ENCODE measurements at places on chromosomes 13 and 19. TPM values are rescaled to one million over a fixed set of nuclear protein-coding genes. Genes with fewer than 3 reads are reported as not detected.

Gene DDX39A
- total RNA-seq: 280 TPM

Gene F2RL3
- total RNA-seq: not detected

- peaks cover 5% of the 10 kb centered on the region for H3K4me1 ChIP-seq
- H3K36me3 ChIP-seq: no peaks in the 10 kb centered on the region
- no peak overlapping the region for H3K27ac ChIP-seq
- no peak for DNase-seq
These were observed 4.2 kb downstream of the ATP4A start for GRCh38 chr19:35559281-35559659.

- no peak overlapping the region for H3K27ac ChIP-seq
- no peak overlapping the region for H3K4me3 ChIP-seq
- peaks cover 2% of the 10 kb centered on the region for H3K27me3 ChIP-seq
These were observed 128.4 kb downstream of the SHISA2 start for GRCh38 chr13:25923217-25924085.

GRCh38 chr13:41520660-41521630 is 63.6 kb downstream of the RGCC start:
- no peak overlapping the region for H3K4me3 ChIP-seq
- peaks cover 2% of the 10 kb centered on the region for H3K4me1 ChIP-seq
- no peaks in the 10 kb centered on the region for H3K27me3 ChIP-seq
- H3K36me3 ChIP-seq: no peaks in the 10 kb centered on the region

Gene ZNF628
- total RNA-seq: 10.0 TPM

DNA sequence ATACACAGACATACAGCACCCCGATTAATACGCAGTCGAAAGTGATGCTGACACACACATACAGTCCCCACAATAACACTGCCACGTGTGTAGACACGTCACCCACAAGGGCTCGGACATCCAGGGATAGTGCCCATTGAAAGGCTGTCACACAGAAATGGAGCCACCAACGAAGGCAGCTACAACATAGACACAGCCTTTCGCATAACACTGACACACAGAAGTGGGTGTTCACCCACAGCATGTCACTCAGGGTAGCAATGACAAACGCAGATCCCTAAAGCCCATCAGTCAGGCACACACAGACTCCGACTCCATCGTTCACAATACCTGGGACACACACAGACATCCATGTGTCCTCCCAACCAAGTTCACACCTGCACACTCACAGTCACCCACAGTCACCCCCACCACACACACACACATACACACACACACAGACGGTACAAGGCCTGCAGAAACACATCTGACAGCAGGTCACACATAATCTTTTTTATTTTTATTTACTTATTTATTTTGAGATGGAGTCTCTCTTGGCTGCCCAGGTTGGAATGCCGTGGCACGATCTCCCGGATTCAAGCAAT is 10.4 kb upstream of the NANOS3 start:
- no peak for DNase-seq
- H3K27me3 ChIP-seq: peaks cover 35% of the 10 kb centered on the region
- peak overlapping the region; percentile 29 for H3K27ac ChIP-seq
- peak overlapping the region; percentile 76 for H3K4me3 ChIP-seq
- H3K36me3 ChIP-seq: peaks cover 3% of the 10 kb centered on the region

DNA sequence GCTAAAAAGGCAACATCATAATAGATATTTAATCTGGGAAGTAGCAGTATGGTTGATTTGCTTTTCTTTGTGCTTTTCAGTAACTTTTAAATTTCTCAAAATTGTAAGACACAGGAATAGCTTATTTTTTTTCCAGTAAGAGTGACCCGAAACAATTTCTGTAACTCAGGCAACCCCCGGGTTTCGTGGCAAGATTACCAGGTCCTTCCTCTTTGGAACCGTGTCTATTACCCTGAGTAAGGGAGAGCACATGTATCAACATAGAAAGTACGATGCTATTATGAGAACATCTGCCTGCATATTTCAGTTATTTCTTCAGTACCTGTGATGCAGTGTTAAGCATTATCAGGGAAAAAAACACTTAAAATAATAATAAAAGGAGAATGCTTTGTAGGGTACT is 64.1 kb downstream of the DOCK9 start:
- no peak overlapping the region for H3K27ac ChIP-seq
- H3K36me3 ChIP-seq: peaks cover 45% of the 10 kb centered on the region
- H3K4me1 ChIP-seq: peaks cover 44% of the 10 kb centered on the region
- DNase-seq: no peak
- H3K4me3 ChIP-seq: no peak overlapping the region
- H3K27me3 ChIP-seq: no peaks in the 10 kb centered on the region

DNA sequence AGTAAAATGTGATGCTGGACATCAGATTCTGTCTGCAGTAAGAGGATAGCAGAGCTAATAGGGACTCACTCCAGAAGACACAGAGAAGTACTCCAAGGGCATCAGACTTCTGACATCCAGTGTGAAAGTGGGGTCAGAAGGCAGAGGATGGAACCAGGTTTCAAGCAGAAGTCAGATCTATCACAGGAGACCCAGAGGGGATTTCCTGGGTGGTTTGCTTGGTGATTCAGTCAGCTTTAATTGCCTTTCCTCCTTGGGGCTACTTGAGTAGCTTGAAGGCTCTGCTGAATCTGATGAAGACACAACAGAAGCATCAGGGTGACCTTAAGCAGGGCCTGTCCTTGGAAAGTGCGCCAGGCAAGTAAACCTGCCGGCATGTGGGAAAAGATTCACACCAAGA is 300.6 kb downstream of the COG6 start:
- H3K27ac ChIP-seq: peak overlapping the region; percentile 83
- peaks cover 1% of the 10 kb centered on the region for H3K36me3 ChIP-seq
- H3K27me3 ChIP-seq: no peaks in the 10 kb centered on the region
- DNase-seq: peak; percentile 81

DNA sequence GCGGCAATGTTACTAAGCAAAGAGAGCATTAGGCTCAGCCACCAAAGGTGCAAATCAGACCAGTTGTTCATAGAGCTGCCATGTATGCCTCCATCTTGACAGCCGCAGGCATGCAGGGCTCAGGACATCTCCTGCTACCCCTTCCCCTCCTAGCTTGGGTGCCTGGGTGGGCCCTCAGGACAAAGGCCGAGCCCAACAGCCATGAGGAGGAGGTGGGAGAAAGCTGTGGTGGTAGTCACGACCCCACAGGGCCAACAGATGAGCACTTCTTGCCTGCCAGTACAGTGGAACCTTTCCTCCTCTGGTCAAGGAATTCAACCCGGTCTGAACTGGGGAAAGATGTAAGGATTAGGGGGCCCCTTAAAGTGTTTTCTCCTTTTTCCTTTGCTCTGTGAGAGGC is 386.4 kb upstream of the SLITRK6 start:
- no peaks in the 10 kb centered on the region for H3K36me3 ChIP-seq
- no peaks in the 10 kb centered on the region for H3K4me1 ChIP-seq
- H3K4me3 ChIP-seq: no peak overlapping the region
- no peak overlapping the region for H3K27ac ChIP-seq
- H3K27me3 ChIP-seq: no peaks in the 10 kb centered on the region
- DNase-seq: no peak

GRCh38 chr13:30957258-30957943 is 24.9 kb downstream of the TEX26 start:
- no peak for DNase-seq
- H3K27me3 ChIP-seq: peaks cover 31% of the 10 kb centered on the region
- H3K4me3 ChIP-seq: no peak overlapping the region
- H3K27ac ChIP-seq: no peak overlapping the region
- no peaks in the 10 kb centered on the region for H3K4me1 ChIP-seq
- no peaks in the 10 kb centered on the region for H3K36me3 ChIP-seq

DNA sequence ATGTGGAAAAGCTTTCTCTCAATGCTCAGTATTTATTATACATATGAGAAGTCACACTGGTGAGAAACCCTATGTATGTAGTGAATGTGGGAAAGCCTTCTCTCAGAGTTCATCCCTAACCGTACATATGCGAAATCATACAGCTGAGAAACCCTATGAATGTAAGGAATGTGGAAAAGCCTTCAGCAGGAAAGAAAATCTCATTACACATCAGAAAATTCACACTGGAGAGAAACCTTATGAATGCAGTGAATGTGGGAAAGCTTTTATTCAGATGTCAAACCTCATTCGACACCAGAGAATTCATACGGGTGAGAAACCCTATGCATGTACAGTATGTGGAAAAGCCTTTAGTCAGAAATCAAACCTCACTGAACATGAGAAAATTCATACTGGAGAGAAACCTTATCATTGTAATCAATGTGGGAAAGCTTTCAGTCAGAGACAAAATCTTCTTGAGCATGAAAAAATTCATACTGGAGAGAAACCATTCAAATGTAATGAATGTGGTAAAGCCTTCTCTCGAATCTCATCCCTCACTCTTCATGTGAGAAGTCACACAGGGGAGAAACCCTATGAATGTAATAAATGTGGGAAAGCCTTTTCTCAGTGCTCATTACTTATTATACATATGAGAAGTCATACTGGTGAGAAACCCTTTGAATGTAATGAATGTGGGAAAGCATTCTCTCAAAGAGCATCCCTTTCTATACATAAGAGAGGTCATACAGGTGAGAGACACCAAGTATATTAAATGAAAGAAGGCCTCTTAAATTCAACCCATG is 34.4 kb downstream of the ZNF568 start:
- H3K4me3 ChIP-seq: no peak overlapping the region
- H3K36me3 ChIP-seq: peaks cover 33% of the 10 kb centered on the region
- no peaks in the 10 kb centered on the region for H3K4me1 ChIP-seq
- no peaks in the 10 kb centered on the region for H3K27me3 ChIP-seq
- no peak for DNase-seq

DNA sequence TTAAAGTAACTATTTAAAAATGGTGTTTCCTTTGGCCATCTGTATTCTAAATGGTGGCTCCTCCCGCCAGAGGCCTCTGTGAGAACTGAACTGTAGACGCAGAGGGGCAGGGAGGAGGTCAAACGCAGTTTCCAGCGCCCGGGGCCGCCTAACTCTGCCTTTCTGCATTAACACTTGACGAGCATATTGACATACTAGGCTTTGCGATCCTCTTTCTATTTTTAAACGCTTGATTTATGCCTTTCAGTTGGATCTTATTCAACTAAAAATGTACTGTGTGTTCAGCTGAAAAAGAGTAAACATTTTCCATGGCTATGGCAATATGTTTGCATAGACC is 74.7 kb downstream of the SPACA7 start:
- peak; percentile 23 for DNase-seq
- no peaks in the 10 kb centered on the region for H3K27me3 ChIP-seq
- no peaks in the 10 kb centered on the region for H3K36me3 ChIP-seq
- H3K4me3 ChIP-seq: no peak overlapping the region
- no peaks in the 10 kb centered on the region for H3K4me1 ChIP-seq
- H3K27ac ChIP-seq: no peak overlapping the region

DNA sequence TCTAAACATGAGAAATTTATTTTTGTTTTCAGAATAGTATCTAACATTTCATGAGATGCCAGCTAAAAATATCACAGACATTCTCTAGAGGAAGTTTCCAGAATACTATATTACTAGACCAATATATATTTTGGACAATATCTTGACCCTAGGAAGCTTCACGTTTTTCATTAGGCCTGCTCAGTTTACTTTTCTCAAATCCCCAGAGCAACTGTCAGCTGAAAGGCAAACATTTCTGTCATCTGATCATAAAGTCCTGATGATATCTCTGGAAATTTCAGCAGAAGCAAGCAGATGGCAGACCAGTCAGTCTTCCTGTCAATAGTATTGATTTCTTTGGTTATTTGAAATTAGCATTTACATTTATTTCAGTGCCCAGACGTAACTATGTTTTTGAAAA is 4.0 kb downstream of the POSTN start:
- no peak for DNase-seq
- no peak overlapping the region for H3K27ac ChIP-seq
- no peaks in the 10 kb centered on the region for H3K4me1 ChIP-seq
- H3K4me3 ChIP-seq: no peak overlapping the region

GRCh38 chr13:79912403-79912802 is 428.5 kb downstream of the SPRY2 start:
- no peaks in the 10 kb centered on the region for H3K27me3 ChIP-seq
- no peak overlapping the region for H3K4me3 ChIP-seq
- no peaks in the 10 kb centered on the region for H3K4me1 ChIP-seq
- H3K36me3 ChIP-seq: no peaks in the 10 kb centered on the region
- no peak overlapping the region for H3K27ac ChIP-seq
- DNase-seq: no peak

DNA sequence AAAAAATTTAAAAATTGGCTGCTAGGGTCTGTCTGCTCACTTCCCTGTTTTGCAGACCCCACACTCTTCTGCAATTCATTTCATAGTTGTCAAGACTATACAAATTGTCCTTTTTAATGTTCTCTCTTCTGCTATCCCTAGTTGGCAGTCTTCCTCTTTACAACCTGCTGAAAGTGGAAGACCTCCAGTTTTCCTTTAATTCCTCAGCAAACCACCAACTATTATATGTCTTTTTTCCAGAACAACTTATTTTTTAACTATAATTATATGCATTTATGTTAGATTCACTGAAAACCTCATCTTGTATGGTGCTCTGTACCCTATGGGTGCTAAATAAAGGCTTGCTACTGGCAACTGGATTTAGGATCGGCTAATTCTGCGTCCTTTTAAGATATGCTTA is 1.1 kb upstream of the PHF11 start:
- peak overlapping the region; percentile 99 for H3K27ac ChIP-seq
- H3K4me3 ChIP-seq: peak overlapping the region; percentile 95
- peaks cover 36% of the 10 kb centered on the region for H3K36me3 ChIP-seq
- peaks cover 43% of the 10 kb centered on the region for H3K4me1 ChIP-seq

Gene OR4F17
- total RNA-seq: not detected

Gene MIA
- total RNA-seq: 0.56 TPM

All from activated CD4-positive, alpha-beta T cell treated with anti-CD3 and anti-CD28 coated beads, Interleukin-2, amount 10 ng/mL, durations not matched to agents 24 days and 14 days (primary cell).